ENCODE measurements at places on chromosomes 7 and 10.
A peak's percentile ranks its signal among the peaks of the same experiment; 100 is the strongest.

- no peak for DNase-seq
Measured at GRCh38 chr7:55054758-55055157, 35.9 kb downstream of the EGFR start.

DNA sequence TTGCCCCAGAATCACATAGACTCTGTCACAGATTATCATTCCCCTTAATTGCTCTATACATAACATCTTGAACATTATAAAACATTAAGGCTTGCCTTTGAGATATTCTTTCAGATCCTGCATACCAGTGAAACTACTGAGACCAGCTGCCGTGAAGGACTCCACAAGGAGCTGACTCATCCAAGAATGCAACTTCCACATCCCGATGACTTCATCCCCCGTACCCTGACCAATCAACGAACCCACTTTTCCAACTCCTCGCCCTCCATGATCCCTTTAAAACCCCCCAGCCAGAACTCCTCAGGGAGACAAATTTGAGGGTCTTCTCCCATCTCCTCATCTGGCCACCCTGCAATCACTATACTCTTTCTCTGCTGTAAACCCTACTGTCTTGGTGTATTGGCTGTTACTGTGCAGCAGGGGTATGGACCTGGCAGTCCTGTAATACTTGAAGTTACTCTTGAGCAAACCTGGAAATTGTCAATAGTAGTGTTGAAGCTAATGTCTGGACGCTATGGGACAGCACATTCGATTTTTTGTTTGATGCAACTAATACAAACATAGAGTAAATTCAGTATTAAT lies 49.8 kb downstream of the HTR5A start:
- no peak for DNase-seq

DNA sequence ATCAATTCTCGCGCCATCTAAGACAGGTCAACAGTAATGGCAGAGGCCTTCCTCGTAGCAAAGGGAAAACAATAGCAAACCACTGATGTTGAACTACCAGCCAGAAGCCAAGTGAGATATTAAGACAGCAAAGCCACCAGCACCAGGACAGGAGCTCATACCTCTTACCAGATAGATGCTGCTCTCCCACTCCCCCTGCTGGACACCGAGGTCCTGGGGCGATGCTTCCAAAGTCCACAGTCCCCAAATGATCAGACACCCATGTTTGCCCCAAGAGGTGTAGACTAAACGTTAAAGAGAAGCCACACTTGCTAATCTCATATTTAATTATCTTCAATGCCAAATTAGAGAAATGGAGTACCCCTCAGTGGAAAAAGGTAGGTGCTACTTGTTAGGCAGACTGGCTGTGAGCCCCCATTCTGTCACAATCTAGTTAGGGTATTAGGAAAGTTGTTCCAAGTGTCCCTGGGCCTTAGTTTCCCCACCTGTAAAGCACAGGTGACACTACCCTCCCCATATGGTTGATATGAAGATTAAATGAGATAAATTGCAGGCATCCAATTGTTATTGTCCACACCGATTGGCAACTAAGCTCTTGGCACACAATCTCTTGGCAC lies 39.9 kb downstream of the TOMM7 start:
- DNase-seq, result peak; percentile 50

DNA sequence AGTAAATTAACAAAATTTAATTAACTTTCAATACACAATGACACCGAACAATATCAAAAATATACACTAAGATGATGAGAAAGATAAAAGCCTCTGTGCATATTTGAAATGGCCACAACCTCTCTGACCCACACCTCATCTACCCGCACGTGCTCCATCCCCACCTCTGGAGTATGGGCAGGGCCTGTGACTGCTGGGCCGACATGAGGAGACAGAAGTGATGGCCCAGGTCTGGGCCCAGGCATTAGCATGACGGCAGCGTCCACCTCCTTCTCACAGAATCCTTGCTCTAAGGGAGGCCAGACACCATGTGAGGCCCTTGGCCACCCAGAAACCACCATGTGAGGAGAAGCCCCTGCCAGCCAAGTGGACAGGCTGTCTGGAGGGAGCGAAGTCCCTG lies 122.1 kb upstream of the RNF32 start:
- DNase-seq, result no peak

DNA sequence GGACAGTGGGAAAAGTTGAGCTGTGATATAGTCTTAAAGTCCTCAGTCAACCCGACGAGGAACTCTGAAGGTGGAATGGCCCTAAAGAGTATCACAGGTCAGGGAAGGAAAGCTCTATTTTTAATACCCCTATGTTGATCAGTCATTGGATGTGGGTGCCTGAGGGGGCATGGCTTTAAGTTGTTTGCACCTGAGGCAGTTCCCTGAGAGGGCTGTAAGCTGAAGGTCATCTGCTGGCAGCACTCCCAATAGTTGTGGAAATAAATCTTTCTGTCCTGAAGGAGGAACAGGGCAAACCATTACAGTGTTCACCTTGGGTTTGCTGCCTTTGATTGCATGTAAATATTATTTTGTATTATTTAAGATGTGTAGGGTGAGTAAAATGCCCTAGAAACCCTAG lies 17.8 kb upstream of the C1GALT1 start:
- DNase-seq, result no peak

DNA sequence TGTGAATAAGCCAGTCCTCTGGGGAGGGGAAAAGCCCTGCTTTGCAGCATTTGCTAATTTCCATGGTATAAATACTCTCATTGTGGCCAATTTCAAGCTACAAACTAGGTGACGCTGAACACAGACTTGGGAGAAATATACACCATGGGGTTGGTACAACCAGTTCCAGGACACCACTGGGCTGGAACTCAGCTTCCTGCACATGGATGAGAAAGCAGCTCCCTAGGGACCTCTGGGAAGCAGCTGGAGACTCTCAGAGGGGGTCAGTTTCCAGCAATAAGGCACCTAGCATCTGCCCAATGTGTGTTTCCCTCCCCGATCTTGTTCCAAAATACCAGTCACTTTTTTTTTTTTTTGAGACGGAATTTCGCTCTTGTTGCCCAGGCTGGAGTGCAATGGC lies 56.8 kb upstream of the WDR11 start:
- DNase-seq, result no peak

GRCh38 chr10:6953271-6953801 lies 373.3 kb upstream of the PRKCQ start:
- DNase-seq, result no peak

GRCh38 chr10:80894797-80895467 lies 357.2 kb downstream of the SH2D4B start:
- no peak for DNase-seq

- no peak for DNase-seq
Measured at GRCh38 chr10:33174674-33175434, 159.6 kb downstream of the NRP1 start.

DNA sequence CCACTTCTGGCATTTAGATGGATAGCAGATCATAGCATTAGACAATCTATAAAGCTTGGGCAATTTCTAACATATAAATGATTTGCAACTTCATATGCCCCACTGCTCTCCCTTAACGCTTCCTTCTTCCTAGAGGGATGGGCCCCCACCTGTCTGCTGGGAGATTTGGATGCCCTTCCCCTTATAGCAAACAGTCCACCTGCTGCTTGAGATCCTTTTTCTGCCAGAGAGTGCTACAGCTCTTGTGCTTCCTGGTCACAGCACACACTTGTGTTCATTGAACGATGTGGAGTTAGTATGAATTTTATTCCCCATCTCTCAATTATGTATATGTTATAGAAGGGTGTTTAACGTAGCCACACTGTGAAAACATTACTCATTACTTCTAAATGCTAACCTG lies 10.4 kb upstream of the PCGF5 start:
- no peak for DNase-seq

- DNase-seq, result no peak
Measured at GRCh38 chr7:30080818-30081217, 52.6 kb downstream of the PLEKHA8 start.

DNA sequence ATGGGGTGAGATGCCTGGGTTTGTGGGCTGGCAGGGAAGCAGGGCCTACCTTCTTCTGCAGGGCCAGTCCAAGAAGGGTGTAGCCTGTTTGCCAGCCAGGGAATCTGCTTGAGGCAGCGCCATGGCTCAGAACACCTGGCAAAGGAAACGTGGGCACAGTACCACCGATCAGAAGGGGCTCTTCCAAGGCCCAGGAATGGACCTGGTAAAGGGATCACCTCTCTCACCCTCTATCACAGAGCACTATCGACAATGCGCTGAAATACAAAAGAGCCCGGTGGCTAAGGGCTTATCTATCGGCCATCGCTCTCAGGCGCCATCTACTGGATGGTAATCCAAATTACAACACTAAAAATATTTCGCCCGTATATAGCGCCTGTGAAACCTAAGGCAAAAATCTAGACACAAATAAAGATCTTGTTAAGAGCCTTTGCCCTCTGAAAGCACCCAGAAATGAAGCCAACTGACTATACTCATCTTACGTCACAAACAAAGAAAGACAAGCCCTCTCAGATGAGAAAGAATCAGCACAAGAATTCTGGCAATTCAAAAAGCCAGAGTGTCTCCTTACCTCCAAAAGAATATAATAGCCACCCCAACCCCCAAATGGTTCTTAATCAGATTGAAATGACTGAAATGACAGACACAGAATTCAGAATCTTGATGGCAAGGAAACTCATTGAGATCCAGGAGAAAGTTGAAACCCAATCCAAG lies 217.8 kb upstream of the HPS1 start:
- peak; percentile 8 for DNase-seq

GRCh38 chr7:102967798-102968197 lies 55.0 kb downstream of the LRRC17 start:
- peak; percentile 85 for DNase-seq

DNA sequence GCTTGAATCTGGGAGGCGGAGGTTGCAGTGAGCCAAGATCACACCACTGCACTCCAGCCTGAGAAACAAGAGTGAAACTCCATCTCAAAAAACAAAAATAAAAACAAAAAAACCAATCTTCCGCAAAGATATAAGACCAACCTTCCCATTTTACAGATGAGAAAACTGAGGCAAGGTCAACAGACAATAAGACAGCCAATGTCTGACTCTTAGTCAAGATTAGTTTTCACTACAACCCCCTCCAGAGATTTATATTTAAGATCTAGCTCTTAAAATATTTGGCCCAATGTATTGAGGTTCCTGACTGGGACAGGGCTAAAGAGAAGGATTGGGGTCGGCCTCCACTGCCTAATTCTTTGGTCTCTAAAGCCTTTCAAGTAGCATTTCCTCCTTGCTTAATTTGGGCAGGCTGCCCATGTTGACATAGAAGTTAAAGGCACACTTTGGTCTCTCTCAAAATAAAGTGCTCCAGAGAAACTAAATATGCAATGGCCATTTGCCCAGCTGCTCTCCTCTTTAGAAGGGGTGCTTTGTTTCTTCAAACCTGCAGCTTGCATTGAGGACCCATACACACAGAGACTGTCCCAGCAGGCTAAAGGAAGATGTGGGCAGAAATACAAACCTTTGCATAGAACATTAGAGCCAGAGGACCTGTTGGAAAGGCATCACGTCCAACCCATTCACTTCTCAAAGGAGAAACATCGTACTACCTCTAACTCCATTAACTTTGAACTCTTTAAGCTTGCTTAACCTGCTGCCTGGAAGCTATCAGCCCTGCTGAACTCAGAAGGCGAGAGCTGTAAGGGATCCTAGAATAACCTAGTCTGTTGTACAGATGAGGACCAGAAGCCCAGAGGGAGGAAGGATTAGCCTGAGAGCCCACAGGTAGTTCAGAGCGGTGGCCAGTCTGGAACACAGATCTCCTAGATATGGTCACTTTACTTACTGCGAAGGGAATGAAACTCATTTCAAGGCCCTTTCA lies 3.9 kb downstream of the TECTB start:
- DNase-seq, result no peak

- peak; percentile 83 for DNase-seq
Measured at GRCh38 chr7:116802746-116803152, 59.6 kb upstream of the CAPZA2 start.

GRCh38 chr10:98949306-98949705 lies 286.3 kb downstream of the HPSE2 start:
- peak; percentile 12 for DNase-seq

GRCh38 chr10:18043148-18044006 lies 91.7 kb downstream of the SLC39A12 start:
- DNase-seq, result no peak

GRCh38 chr7:3065724-3066143 lies 22.1 kb upstream of the CARD11 start:
- DNase-seq, result peak; percentile 49

DNA sequence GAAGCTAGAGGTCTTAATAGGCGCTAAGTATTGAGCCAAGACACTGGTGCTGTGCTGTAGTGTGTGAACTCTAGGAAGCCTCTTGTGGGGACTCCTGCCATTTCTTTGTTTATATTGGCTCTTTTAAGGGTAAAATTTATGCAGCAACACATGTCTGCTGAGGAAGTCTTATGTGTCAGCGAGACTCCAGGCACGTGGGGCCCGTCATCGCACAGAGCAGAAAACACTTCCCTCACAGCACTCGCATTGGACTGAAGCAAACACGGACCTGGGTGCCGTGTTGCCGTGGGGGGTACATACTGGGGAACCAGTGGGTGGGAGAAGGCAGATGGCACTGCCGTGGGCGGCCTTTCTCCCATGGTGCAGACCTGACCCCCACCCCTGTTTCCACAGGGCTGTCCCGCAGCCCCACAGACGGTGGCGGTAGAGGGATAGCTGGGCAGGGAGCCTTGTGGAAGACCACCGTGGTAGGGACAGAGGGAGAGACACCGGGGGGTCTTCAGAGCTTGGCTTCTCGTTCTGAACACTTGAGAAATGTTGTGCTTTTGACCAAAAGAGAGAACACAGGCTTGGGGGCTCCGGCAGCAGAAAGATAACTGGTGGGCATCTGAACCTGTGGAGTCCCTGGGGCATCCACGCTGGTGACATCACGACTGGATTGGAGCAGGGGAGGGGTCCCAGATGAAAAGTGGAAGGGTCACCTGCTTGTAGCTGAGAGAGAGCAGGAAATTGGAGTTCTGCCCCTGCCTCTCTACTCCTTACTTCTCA lies 284.7 kb upstream of the SHH start:
- no peak for DNase-seq

DNA sequence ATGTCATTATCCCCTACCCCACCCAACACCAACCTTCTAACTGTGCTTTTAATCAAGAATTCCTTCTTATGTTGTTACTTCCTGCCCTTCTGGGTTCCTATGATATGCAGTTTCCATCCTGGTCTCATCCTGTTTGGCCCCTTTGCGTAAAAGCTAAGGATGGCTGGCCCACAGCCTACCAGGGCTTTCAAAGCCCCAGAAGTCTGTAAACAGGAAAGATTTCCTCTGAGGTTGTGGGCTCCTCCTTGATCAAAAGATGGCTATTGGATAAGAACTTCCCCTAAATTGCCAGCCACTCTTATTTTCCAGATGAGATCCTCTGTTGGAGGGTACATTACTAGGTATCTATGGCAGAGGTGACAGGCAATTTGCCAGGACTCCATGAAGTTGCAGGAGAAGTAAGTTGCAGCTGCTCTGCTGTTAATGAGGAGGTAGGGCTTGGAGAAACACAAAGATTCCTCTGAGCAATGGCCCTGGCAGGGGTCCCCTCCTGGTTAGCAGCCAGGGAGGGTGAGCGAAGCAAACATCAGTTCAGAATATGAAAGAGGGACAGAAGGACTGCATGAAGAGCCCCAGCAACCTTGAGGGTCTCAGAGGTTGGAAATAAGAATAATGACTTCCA lies 32.1 kb downstream of the NRP1 start:
- no peak for DNase-seq

- DNase-seq, result no peak
Measured at GRCh38 chr10:115921795-115922194, 351.2 kb downstream of the GFRA1 start.

GRCh38 chr10:92914478-92915325 lies 66.4 kb downstream of the EXOC6 start:
- peak; percentile 62 for DNase-seq

- DNase-seq, result no peak
Measured at GRCh38 chr7:135180122-135180521, 9.6 kb upstream of the CYREN start.

Data from amniotic epithelial cell (primary cell).